ENCODE measurements at places on chromosomes 1 and 21.

- H3K36me3 ChIP-seq = no peaks in the 10 kb centered on the region
- no peak overlapping the region for H3K27ac ChIP-seq
- no peaks in the 10 kb centered on the region for H3K4me1 ChIP-seq
- no peak for DNase-seq
Observed at GRCh38 chr1:243431591-243431990, 175.8 kb downstream of the SDCCAG8 start.

GRCh38 chr1:37730376-37730775 lies 34.5 kb downstream of the EPHA10 start:
- H3K4me1 ChIP-seq = peaks cover 4% of the 10 kb centered on the region
- no peak for DNase-seq
- no peak overlapping the region for H3K4me3 ChIP-seq
- H3K27me3 ChIP-seq = no peaks in the 10 kb centered on the region
- no peak overlapping the region for H3K27ac ChIP-seq

GRCh38 chr1:223486932-223487886 lies 94.0 kb downstream of the CCDC185 start:
- H3K4me1 ChIP-seq = no peaks in the 10 kb centered on the region
- H3K4me3 ChIP-seq = no peak overlapping the region
- H3K27me3 ChIP-seq = no peaks in the 10 kb centered on the region
- H3K27ac ChIP-seq = no peak overlapping the region
- DNase-seq = no peak

GRCh38 chr1:12179111-12179519 lies 12.3 kb downstream of the TNFRSF1B start:
- H3K36me3 ChIP-seq = no peaks in the 10 kb centered on the region
- no peaks in the 10 kb centered on the region for H3K27me3 ChIP-seq
- peak overlapping the region; percentile 45 for H3K27ac ChIP-seq

DNA sequence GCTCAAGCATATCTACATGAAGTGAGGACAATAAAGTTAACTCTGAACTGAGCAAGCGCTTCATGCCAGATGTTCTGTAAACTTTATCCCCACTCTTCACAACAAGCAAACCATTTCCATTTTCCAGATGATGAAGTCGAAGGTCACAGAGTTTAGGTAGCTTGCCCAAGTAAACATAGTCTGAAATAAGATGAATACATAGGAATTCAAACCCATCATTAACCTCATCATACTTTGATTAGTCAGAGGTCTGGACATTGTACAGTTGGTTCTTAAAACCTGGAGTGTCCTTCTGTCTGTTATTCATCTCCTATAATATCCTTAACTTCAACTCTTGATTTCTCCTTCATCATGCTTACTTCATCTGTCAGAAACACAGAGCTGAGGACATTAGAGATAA lies 180.3 kb upstream of the C8B start:
- H3K4me3 ChIP-seq = no peak overlapping the region
- no peaks in the 10 kb centered on the region for H3K27me3 ChIP-seq
- H3K4me1 ChIP-seq = no peaks in the 10 kb centered on the region
- no peaks in the 10 kb centered on the region for H3K36me3 ChIP-seq
- H3K27ac ChIP-seq = no peak overlapping the region
- DNase-seq = no peak

- no peaks in the 10 kb centered on the region for H3K36me3 ChIP-seq
- no peaks in the 10 kb centered on the region for H3K27me3 ChIP-seq
- no peak for DNase-seq
- H3K4me3 ChIP-seq = no peak overlapping the region
- no peaks in the 10 kb centered on the region for H3K4me1 ChIP-seq
Observed at GRCh38 chr1:22627331-22627730, 9.1 kb upstream of the C1QA start.

DNA sequence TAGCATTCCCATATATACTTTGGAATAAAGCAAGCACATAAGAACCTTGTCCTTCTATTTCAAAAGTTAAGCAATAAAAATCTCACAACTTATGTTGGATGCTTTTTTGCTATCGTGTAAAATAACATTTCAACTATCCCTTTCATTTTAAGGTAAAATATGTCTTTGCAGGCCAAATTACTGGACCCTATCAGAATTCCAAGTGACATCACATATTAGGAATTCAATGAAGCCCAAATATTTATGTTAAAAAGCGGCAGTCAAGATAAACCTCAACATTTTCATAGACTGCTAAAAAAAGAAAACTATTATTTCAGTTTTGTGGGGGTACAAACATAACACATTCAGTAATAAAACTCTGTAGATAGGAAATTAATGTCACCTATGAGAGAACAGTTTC lies 252.0 kb downstream of the KCTD3 start:
- no peaks in the 10 kb centered on the region for H3K4me1 ChIP-seq
- no peak overlapping the region for H3K4me3 ChIP-seq
- no peak overlapping the region for H3K27ac ChIP-seq
- H3K27me3 ChIP-seq = no peaks in the 10 kb centered on the region

DNA sequence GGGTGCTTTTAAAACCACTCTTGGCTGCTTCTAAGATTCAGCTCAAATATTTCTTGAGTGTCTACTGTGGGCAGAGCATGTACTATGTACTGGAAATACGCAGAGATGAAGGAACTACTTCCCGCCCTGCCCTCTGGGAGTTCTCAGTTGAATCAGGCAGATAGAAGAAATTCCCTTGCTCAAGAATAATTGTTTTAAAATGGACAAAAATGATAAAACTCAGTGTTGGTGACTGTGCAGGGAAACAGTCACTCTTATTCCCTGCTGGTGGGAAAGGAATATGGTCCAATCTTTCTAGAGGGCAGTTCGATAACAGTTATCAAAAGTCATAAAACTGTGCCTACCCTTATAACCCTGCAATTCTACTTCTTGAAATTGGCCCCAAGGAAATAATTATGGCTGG lies 16.9 kb upstream of the GRHL3 start:
- H3K36me3 ChIP-seq = no peaks in the 10 kb centered on the region
- H3K27me3 ChIP-seq = no peaks in the 10 kb centered on the region
- no peak overlapping the region for H3K4me3 ChIP-seq
- H3K4me1 ChIP-seq = no peaks in the 10 kb centered on the region
- no peak for DNase-seq
- no peak overlapping the region for H3K27ac ChIP-seq

DNA sequence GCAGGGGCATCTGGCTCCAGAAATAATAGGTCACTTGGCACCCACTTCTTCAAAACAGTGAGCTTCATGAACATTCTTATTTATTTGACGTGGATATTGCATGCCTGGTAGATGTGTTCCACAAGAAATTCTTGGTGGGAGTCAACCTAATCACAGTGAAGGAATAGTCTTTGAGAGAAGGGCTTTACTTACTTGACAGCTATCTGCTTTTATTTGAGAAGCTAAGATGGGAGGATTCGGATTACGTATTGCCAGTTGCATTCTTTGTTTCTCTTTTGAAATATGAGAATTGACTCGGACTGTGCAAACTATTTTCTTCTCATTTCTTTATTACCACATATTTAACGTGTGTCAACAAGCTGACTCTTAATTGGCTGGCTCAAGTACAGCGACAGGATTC lies 117.2 kb downstream of the FASLG start:
- no peak overlapping the region for H3K4me3 ChIP-seq
- no peaks in the 10 kb centered on the region for H3K27me3 ChIP-seq
- no peak for DNase-seq
- no peaks in the 10 kb centered on the region for H3K4me1 ChIP-seq
- H3K36me3 ChIP-seq = no peaks in the 10 kb centered on the region

DNA sequence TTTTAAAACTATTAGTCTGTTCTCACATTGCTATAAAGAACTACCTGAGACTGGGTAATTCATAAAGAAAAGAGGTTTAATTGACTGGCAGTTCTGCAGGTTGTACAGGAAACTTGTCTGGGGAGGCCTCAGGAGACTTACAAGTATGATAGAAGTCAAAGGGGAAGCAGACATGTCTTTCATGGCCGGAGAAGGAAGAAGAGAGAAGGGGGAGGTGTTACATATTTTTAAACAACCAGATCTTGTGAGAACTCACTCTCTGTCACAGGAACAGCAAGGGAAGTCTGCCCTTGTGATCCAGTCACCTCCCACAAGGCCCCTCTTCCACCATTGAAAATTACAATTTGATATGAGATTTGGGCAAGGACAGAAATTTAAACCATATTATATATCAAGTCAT lies 55.9 kb downstream of the CLIC4 start:
- H3K27ac ChIP-seq = no peak overlapping the region
- no peaks in the 10 kb centered on the region for H3K4me1 ChIP-seq
- H3K27me3 ChIP-seq = no peaks in the 10 kb centered on the region
- DNase-seq = no peak
- H3K36me3 ChIP-seq = no peaks in the 10 kb centered on the region
- H3K4me3 ChIP-seq = no peak overlapping the region

DNA sequence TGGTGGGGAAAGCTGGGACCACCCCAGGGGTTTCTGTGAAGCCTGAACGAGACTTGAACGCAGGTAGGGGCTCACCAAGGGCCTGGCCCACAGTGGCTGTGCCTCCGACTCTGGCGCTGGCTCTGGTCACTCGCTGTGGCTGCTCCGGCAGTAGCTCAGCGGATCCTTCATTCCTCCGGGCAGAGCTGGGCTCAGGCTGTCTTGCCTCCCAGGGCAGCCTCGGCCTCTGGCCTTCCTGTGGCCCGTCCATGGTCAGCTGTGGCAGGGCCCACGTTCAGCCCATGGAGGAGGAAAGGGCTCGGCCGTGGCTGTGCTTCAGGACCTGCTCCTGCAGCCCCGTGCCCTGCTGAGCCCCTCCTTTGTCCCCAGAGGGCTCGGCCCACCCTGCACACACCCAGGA lies 162.9 kb upstream of the C1orf174 start:
- H3K4me1 ChIP-seq = no peaks in the 10 kb centered on the region
- H3K36me3 ChIP-seq = no peaks in the 10 kb centered on the region
- H3K27ac ChIP-seq = no peak overlapping the region
- no peak for DNase-seq
- no peaks in the 10 kb centered on the region for H3K27me3 ChIP-seq

- DNase-seq = no peak
- H3K36me3 ChIP-seq = no peaks in the 10 kb centered on the region
- H3K27me3 ChIP-seq = no peaks in the 10 kb centered on the region
- H3K4me3 ChIP-seq = no peak overlapping the region
Observed at GRCh38 chr1:224591326-224591725, 24.8 kb upstream of the CNIH3 start.

- no peak for DNase-seq
- H3K4me3 ChIP-seq = no peak overlapping the region
- H3K27ac ChIP-seq = no peak overlapping the region
- H3K27me3 ChIP-seq = no peaks in the 10 kb centered on the region
- H3K4me1 ChIP-seq = peaks cover 21% of the 10 kb centered on the region
Observed at GRCh38 chr1:202645097-202645476, 65.2 kb downstream of the SYT2 start.

GRCh38 chr1:223861904-223862303 lies 16.2 kb upstream of the TP53BP2 start:
- DNase-seq = no peak
- no peaks in the 10 kb centered on the region for H3K36me3 ChIP-seq
- H3K27ac ChIP-seq = no peak overlapping the region
- no peaks in the 10 kb centered on the region for H3K27me3 ChIP-seq
- no peaks in the 10 kb centered on the region for H3K4me1 ChIP-seq

DNA sequence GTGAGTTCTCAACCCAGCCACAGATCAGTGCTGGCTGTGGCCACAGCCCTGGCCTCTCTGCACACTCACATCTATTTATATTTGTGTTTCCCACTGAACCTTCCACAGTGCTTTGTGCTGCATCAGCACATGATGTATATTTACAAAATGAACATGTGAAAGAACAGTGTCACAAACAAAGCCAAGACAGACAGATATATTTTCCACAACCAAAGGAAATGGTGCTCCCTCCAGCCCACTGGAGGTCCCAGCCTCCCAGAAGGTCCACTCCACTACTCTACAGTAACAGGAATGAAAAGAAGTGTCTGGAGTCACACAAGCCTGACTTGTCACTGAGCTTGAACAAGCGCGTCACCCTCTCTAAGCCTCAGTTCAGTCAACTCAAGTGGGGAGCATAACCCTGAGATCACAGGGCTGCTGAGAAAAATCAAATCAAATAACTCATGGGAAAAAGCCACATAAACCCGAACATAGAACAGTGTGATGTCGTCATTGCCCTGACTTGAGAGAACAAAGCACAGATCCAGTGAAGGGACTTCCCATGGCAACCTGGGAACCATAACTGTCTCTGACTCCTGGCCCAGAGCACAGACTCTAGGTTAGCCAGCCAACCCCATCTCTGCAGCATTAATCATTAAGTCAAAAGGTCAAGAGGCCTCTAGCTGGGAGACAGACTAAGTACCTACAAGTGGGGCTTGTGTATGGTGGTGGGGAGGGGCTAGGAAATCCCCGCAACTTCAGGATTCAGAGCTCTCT lies 121.2 kb downstream of the TRABD2B start:
- H3K27ac ChIP-seq = no peak overlapping the region
- peaks cover 13% of the 10 kb centered on the region for H3K4me1 ChIP-seq
- no peaks in the 10 kb centered on the region for H3K36me3 ChIP-seq
- H3K4me3 ChIP-seq = no peak overlapping the region
- no peaks in the 10 kb centered on the region for H3K27me3 ChIP-seq

- H3K27ac ChIP-seq = no peak overlapping the region
- H3K27me3 ChIP-seq = no peaks in the 10 kb centered on the region
- peaks cover 13% of the 10 kb centered on the region for H3K4me1 ChIP-seq
- H3K36me3 ChIP-seq = no peaks in the 10 kb centered on the region
Observed at GRCh38 chr1:236468625-236469024, 55.2 kb upstream of the LGALS8 start.

DNA sequence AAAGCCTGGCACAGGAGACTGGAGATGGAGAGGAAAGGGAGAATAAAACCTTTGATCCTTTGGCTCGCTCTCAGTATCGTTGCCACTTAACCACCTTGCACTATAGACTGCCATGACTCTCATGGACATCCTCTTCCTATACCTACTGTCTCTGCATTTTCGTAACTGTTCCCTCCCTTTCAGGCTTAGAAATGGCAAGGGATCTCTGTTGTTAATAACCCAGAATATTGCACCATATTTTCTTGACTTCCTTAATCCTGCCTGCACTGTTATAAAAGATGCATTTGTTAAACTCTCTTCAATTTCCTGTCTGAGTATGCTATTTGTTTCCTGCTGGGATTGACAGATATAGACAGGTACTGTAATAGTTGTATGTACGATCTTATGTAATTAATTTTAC lies 38.6 kb downstream of the CYYR1 start:
- H3K4me3 ChIP-seq = no peak overlapping the region
- no peaks in the 10 kb centered on the region for H3K4me1 ChIP-seq
- DNase-seq = no peak
- H3K27me3 ChIP-seq = no peaks in the 10 kb centered on the region
- no peaks in the 10 kb centered on the region for H3K36me3 ChIP-seq
- H3K27ac ChIP-seq = no peak overlapping the region

GRCh38 chr1:162878000-162878596 lies 17.1 kb upstream of the CCDC190 start:
- H3K4me3 ChIP-seq = no peak overlapping the region
- H3K27ac ChIP-seq = no peak overlapping the region
- H3K4me1 ChIP-seq = no peaks in the 10 kb centered on the region
- no peaks in the 10 kb centered on the region for H3K36me3 ChIP-seq
- DNase-seq = peak; percentile 77
- H3K27me3 ChIP-seq = no peaks in the 10 kb centered on the region

- H3K27me3 ChIP-seq = no peaks in the 10 kb centered on the region
- H3K36me3 ChIP-seq = no peaks in the 10 kb centered on the region
- H3K4me1 ChIP-seq = no peaks in the 10 kb centered on the region
- H3K27ac ChIP-seq = no peak overlapping the region
Observed at GRCh38 chr1:53539711-53540603, 80.8 kb downstream of the DMRTB1 start.

Data from testis (tissue), 5 donors.